Stimulated activated CD8-positive, alpha-beta memory T cell treated with anti-CD3 and anti-CD28 coated beads, Interleukin-7, amount 100 ng/mL, for 1 hour (primary cell): ENCODE measurements at places on chromosomes 11 and 22.

- no peak for DNase-seq
These were observed 247.0 kb upstream of the NARS2 start for GRCh38 chr11:78821371-78822306.

DNA sequence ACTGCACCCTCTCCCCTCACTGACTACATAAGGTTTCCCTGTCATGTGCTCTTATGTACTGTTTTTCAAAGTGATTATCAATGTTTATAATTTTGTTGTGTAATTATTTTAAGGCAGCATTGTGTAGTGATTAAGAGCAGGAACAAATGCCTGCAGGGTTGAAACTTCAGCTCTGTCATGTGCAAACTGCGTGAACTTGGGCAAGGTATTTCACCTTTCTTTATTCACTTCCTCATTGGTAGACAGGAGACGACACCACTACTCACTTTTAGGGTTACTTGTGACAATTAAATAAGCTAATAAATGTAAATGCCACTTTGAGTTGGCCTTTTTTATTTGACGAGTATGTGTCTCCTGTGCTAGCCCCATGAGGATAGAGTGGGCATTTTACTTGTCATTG lies 86.5 kb upstream of the E2F8 start:
- DNase-seq = no peak

GRCh38 chr11:77127920-77128691 lies at the start of gene MYO7A:
MYO7A (plus strand) TSS chr11:77128246; CDS start chr11:77130635, 2,389 bp downstream.
- DNase-seq = no peak

GRCh38 chr11:74870485-74870884 lies 78.4 kb downstream of the XRRA1 start:
- DNase-seq = no peak

DNA sequence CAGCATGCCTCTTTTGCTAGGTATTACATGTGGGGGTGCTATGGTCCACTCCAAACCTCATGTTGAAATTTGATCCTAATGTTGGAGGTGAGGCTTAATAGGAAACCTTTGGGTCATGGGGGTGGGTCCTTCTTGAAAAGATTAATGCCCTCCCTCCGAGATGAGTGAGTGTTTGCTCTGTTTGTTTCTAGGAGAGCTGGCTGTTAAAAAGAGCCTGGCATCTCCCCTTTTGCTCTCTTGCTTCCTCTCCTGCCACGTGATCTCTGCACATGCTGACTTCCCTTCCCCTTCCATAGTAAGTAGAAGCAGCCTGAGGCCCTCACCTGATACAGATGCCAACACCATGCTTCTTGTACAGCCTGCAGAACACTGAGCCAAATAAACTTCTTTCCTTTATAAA lies 104.5 kb downstream of the FAT3 start:
- DNase-seq = no peak

DNA sequence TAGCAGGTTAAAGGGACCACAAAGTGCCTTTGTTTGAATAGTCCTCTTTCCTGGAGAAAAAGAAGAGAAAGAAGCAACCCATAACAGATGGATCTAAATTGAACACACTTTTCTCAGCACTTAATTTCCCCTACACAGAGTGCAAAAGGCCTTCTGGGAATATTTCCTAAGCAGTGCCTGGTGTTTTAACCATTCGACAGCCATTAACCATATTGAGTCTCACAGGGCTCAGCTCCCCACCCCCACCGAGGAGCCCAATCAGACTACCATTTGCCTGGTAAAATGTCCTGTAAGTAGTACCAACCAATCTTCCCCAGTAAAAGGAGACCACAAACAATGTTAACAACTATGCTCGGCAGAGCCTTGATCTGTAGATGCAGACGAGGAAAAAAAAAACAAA lies 40.7 kb upstream of the SLC6A5 start:
- DNase-seq = no peak

GRCh38 chr22:23549198-23549595 lies 30.9 kb downstream of the IGLL1 start:
- DNase-seq = no peak

DNA sequence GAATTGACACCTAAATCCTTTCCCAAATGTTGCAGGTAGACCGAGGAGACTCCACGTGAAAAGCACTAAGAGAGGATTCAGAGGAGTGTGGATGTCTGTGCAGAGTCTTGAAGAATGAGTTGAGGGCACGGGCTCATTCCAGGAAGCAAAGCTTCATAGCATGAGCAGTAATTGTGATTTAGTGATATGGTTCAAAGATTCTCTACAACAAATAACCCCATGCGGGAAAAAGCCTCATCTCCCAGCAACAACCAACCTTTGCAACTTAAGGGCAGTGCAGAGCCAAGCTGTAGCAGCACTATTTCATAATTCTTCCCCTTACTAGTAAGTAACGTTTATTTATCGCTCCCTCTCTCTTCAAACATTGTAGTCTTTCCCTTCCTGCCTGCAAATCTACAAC lies 87.5 kb upstream of the CLMP start:
- no peak for DNase-seq

- no peak for DNase-seq
These were observed 1022.2 kb downstream of the BRD1 start for GRCh38 chr22:48805516-48805915.

- DNase-seq = no peak
These were observed 56.2 kb downstream of the DENND5A start for GRCh38 chr11:9208726-9209501.

- no peak for DNase-seq
These were observed 110.3 kb downstream of the LRRC32 start for GRCh38 chr11:76560219-76560618.

DNA sequence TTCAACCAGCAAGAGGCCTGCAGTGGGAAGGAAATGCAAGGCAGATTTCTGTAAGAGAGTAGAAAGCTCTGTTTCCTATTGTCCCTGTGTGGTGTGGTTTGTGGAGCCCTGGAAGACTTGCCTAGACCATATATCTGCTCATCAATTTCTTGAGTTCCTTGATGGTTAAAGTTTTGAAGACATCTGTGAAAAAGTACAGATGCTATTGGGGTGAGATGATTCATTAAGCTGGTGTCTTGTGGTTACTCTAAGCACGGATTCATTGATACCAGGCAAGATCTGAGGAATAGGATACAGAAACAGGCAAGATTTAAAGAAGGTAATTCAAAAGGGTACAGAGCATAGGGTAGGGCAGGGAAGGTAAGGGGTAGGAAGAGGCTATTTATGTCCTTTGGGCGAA lies 275.8 kb upstream of the SESN3 start:
- no peak for DNase-seq

GRCh38 chr11:114153224-114153623 lies 93.7 kb downstream of the ZBTB16 start:
- DNase-seq = no peak

DNA sequence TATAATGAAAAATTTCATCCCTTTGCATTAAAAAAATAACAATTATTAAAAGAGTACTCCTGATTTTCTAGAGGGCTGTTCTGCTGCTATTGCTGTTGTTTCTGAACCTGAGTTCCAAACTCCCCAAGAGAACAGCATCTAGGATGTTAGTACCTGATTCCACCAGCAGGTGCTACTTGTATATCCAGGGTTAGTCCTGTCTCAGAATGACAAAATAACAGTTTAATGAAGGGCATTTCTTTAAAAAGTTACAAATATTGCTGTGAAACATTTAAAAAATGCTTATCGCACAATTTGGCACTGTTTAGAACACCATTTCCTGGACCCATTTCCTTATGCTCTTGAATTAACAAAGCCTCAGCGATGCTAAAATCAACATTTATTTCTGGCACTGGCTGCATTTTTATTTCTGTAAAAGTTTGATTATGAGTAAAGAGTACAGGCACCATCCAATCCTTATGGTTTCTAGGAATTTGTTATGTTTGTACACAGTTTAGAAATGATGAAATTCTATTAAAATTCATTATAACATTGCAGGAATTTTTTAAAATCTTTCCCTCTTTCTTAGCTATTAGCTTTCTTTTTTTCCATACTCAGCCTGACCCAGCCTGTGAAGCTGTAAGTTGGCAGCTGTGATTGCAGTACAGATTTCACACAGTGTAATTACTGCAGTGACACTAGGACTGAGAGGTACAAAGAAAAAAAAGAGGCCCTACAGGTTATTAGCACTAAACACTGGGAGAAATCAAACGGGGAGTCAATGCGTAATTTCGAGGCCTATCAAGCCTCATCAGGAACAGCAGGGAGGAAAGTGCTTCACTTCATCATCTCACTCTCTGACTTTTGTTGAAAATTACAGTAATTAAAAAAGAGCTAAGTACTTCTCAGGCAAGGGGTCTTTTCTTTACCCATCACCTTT lies 208.8 kb downstream of the DCDC1 start:
- no peak for DNase-seq

- DNase-seq = no peak
These were observed 4.4 kb downstream of the TRMU start for GRCh38 chr22:46339956-46340355.

DNA sequence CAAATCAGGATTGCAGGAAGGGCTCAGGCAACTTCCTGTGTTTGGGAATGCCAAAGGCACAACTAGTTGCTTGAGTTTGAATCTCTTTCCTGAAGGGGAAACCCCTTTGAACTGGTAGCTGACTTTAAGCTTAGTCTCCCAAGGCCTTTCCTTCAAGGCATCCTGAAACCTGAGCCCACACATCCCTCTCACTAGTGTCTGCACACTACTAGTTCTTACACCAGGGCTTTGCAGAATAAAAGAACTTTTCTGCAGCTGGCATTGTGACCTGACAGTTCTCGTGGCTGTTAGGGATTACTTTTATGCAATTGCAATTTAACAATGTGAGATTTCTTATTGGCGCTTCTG lies 95.4 kb downstream of the EXT2 start:
- DNase-seq = no peak

- DNase-seq = no peak
These were observed 45.3 kb downstream of the SGSM3 start for GRCh38 chr22:40415531-40416266.

DNA sequence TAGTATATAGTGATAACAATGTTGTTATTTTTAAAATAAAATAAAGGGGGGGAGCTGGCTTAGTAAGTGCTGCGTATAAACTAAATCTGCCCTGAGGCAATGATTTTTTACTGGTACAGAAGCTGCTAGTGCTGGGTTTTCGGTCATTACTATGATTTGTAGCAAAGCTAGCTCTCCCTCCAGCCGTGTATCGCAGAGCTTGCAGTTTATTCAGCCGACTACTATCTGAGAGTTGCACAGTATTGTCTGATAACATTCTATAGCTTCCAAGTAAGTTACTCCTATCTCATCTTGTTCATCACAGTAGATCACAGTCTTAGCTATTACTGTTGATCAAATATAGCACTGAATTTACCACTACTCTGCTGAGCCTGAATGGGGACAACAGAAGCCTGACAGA lies 805.5 kb upstream of the ARHGAP42 start:
- DNase-seq = no peak

DNA sequence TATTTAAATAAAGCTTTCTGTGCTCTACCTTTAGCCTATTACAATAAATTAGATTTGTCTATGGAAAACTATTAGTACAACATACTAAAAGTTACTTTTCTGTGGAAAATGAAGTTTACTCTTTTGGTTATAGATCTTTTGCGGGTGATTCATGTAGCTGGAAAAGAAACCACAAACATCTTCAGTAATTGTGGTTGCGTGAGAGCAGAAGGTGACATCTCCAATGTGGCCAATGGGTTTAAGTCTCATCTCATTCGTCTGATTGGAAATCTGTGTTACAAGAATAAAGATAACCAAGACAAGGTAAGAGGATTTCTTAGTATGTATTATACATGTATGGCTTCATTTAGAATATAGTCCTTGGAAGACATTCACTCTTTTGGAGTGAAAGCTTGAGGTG lies 68.6 kb downstream of the ATXN10 start:
- DNase-seq = no peak

DNA sequence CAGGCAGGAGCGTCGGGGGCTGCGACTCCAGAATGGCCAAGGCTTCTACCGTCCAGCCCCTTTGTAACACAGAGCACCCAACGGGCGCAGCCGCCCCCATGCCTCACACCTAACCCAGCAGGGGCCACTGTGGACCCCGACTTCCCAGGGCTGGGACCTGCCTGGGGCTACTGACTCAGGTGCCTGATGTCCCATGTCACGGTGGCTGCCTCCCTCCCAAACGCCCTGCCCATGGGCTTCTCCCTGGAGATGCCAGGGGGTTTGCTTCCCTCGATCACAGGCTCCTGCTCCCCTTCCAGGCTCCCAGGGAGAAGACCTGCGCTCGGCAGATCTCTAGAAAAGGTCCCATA lies 84.0 kb downstream of the MYEOV start:
- no peak for DNase-seq

DNA sequence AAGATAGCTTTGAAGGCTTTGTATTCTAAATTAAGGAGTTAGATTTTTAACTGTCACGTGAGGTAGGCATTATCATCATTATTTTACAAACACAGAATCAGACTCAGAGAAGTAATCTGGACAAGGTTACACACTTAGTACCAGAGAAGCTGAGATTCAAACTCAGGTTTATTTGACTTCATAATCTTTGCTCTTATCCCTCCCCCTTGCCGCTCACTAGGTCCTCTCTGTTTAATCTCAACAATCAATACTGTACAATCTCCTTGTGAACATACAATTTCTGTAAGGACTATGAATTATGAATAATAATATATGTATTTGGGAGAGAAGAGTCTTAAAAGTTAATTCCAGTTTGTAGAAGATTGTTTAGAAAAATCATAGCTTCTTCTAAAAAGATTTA lies 5.2 kb upstream of the DNAJB7 start:
- no peak for DNase-seq

DNA sequence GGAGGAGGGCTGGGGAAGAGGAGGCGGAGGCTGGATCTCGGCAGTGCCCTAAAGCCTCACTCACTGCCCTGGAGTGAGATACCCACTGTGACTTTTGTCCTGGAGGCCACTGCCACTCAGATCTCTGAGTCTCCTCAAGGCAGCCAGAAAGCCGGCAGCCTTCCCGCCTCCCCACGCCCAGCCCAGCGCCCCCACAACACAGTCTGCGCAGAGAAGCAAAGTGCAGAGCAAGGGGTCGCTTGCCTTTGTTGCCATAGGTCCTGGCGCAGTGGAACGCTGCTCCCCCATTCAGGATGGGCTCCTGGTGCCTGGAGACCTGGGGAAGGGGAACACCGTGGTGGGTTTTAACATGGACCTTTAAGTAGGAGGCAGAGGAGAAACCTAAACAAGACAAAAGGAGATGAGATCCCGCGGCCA lies 17.6 kb downstream of the PATZ1 start:
- no peak for DNase-seq

GRCh38 chr22:18095101-18095805 lies 15.4 kb upstream of the TUBA8 start:
- no peak for DNase-seq

DNA sequence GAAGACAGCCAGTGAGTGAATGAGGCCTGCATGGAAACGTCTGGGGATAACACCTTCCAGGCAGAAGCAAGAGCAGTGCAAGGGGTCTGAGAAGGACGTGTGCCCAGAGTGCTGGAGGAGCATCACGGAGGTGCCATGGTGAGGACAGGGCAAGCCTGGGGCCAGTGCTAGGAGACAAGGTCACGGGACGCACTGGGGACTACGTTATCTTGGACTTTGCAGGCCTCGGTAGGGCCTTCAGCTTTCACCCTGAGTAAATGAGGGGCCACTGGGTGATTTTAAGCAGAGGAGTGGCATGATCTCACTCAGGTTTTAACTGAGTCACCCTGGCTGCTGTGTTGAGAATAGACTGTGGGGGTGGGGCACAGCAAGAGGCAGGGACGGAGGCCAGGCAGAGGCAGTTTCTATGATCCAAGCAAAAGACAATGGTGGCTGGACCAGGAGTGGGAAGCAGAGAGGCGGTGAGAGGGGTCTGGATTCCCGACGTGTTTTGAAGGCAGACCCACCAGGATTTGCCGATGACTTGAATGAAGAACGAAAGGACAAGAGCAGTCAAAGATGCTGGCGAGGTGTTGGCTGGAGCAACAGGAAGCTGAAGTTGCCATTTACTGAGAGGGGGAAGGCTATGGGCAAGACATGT lies 102.7 kb upstream of the PARVA start:
- no peak for DNase-seq
